ENCODE measurements at places on chromosomes 3 and 15.

GRCh38 chr15:79045041-79045440 is 45.5 kb downstream of the RASGRF1 start:
- no peak for DNase-seq

- no peak for DNase-seq
Measured at GRCh38 chr3:13700362-13700761, 151.4 kb downstream of the FBLN2 start.

DNA sequence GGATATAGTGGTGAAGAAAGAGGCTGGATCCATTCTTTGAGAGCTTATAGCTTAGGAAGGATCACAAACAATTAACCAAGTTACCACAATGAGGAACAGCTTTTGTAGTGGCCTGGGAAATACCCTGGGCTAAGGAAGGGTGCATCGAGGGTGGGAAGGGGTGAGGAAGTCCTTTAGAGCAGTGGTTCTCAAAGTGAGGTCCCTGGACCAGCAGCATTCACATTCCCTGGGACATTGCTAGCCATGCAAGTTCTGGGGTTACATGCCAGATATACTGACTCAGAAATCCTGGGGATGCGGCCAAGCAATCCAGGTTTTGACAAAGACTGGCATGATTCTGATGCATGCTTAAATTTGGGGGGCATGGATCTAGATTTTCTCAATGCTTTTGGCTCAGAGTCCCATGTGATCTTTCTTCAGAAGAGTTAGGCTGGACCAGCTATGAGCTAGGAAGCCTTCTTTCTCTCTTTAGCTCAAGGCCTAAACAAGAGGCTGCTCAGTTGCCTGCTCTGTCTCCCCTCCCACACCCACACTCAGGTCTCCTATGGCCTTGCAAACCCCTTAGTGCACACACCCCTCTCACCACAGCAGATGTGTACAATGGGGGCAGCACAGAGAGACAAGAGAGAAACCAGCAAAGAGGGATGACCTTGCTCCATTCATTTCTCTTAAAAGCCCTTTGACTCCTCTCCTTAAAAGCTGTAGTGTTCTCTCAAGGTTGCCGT is 1.8 kb upstream of the CCR1 start:
- DNase-seq, result no peak

- DNase-seq, result no peak
Measured at GRCh38 chr3:79639855-79640254, 127.9 kb downstream of the ROBO1 start.

GRCh38 chr3:48042071-48042760 is 26.0 kb upstream of the MAP4 start:
- DNase-seq, result no peak

DNA sequence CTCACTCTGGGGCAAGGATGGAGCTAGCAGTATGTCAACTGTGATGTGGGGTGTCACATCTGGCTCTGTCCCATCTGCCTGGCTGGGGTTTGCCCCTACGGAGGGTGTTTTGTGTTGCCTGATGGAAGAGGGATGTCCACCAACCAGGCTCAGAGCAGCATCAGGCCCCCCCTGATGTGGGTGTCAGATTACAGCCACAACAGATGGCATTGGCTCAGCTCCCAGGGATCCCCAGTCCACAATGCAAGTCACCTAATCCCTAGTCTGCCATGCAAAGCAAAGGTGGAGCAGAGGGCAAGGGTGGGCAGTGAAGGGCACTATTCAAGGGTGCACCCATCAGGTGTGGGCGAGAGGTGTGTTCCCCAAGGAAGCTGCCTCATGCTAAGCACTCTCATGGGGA is 48.9 kb upstream of the AMOTL2 start:
- no peak for DNase-seq

DNA sequence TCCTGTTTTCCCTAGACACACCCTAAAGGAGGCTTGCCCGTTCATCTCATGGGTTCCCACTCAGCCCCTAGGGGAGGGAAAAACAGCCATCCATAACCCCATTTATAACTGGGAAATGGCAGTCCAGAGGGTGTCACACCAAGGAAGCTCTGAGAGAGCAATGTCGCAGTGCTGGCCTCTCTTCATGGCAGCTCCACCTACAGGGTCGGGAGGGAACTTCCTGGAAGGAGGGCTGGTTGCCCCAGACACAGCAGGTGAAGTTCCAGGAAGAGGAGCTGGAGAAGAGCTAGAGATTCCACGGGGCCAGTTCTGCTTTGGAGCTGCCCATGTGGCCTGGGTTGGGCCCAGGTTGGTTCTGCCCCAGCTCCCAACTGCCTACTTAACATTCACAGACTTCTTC is 22.3 kb upstream of the LINGO1 start:
- no peak for DNase-seq

DNA sequence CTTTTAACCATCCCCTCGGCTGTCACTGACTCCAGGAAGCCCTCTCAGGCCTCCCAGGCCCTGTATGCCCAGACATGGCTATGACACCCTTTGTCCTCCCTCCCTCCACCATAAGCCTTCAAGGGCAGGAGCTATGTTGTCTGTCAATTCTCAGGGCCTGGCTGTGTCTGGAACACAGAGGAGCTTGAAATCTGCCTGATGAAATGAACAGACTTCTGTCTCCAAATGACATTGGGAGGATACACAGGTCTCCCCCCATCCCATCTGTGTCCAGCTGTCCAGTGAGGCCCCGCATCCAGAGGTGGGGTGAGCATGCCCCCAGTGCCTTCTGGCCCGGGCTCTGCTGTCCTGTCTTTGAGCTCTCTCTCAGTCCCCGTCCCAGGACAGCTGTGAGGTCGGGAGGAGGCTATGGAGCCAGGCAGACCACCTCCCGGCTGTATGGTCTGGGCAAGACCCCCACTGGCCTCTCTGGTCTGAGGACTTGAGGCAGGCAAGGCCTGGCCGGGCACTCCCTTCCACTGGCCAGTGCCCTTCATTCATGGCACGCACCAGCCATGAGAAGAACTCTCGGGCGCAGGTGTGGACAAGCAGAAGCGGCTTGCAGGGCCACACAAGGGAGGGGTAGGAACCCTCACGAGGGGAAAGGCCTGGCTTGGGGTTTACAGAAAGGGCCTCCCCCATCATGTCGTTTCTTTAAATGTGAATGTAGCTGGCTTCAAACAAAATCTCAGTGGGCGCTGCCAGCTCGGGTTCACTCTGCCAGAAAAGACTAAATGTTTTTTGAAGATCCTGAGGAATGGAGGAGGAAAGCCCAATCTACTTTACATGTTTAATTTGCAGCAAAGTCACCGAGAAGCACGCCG is 38.9 kb downstream of the PCSK6 start:
- DNase-seq, result no peak

DNA sequence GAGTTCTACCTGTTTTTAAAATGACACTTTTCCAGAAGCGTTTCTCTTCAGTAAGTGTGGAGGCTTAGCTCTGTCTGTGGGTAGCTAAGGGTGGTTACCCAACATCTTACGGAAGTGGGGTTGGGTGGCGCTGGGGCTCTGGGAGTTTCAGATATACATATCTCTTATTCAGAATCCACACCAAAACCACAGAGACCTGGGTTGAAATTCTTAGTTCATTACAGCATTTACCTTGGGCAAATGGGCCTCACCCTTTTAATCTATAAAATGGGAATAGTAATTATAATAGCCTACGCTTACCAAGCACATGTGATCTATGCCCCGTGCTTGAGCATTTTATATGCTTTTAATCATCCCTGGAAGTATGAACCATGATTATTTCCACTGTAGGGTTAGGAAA is 9.4 kb downstream of the PTPRG start:
- no peak for DNase-seq

GRCh38 chr3:186917512-186918312 is 12.6 kb upstream of the ST6GAL1 start:
- DNase-seq, result no peak

DNA sequence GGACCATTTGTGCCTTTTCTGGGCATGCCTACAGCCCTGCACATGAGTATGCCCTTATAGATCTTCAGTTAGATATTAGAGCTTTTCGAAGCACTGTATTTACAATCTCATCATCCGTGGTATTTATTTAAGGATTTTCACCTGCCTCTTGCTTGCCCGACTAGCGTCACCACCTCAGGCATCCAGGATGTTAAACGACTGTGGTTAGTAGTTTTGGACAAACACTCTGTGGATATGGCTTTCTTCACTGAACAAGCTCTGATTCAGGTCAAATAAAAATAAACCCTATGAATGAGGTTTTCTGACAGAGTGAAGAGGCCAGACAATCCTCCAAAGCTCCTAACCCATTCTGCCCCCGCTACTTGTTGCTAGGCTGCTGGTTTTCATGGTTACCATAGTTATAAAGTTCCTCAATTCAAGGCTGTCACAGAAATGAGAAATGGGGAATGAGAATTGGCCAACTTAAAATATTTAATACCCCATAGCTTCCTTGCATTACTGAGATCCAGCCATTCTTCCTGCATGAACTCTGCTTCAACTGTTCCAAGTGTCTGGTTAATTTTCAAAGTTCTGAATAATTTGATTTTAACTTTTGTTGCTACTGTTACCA is 440.1 kb downstream of the GABRG3 start:
- no peak for DNase-seq

DNA sequence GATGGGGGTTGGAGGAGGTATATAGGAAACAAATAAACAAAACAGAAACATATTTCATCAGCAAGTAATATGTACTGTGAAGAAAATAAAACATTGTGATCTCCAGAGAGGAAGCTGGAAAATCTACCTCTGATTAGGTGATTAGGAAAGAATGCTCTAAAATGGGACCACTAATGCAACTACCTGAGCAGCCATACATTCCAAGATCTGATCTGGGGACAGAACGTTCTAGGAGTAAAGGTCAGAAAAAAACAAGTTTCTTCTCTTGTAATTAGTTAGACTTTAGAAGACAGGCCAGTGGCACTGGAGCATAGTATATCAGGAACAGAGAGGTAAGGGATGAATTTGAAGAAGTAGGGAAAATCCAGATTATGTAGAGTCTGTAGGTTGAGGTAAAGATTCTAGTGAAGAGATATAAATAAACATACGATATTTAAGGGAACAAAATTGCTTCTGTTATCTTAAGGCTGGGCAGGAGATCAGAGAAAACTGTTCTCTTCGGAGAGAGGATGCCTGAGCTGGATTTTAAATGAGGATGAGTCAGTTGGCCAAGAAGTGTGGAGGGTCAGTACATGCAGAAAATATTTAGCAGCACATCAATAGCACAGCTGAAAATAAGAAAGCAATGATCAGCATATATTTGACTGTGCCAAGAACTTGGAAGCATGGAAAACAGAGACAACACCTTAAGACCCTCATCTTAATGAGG is 429.5 kb downstream of the NLGN1 start:
- no peak for DNase-seq

- no peak for DNase-seq
Measured at GRCh38 chr15:72206677-72207000, 9.1 kb upstream of the GRAMD2A start.

DNA sequence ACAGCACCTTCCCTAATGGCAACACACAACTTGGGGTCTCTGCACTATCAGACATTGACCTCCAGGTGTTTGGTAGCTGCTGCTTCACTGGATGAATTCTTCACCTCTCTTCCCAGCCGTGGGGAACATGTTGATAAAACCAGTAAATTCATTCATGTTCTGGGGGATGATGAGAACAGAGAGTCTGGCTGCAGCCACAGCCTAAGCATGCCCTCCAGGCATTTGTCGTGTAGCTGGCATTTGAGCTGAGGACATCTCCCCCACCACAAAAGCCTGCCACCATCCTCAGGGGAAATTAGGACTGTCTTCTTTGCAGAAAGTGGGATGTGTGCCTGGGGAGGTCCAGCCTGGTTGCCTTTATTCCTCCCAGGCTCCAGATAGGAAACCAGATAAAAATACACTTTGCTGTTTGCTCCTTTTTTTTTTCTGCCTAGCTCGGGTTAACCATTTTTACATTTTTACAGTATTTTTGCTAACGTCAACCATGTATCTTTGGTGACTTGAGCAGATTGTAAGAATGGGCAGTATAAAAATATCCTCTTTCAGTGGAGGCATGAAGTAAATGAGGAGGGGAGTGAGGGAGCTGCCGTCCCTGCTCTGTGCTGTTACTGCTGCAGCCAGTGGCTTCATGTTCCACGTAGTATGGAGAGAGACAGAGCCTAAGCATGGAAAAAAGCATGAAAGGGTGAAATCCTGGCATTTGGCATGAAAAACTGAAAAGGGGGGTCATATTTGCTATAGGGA is 444.0 kb downstream of the EPHB1 start:
- DNase-seq, result no peak

DNA sequence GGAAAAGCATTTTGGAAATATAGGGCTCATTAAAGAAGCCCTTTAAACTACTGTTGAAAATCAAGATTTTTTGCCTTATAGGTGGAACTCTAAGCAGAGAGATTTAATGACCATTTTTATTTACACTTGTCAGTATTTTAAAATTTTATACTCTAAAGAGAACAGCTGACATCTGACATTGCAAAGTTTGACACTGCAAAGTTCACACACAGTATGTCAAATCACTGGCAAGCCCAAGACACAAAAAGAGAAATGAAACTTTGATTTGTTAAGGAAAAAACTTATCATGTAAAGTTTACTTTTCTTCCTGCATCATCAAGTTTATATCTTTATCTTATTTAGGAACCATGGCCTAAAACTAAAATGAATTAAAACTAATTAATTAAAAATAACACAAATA is 40.2 kb downstream of the DPH6 start:
- DNase-seq, result no peak

DNA sequence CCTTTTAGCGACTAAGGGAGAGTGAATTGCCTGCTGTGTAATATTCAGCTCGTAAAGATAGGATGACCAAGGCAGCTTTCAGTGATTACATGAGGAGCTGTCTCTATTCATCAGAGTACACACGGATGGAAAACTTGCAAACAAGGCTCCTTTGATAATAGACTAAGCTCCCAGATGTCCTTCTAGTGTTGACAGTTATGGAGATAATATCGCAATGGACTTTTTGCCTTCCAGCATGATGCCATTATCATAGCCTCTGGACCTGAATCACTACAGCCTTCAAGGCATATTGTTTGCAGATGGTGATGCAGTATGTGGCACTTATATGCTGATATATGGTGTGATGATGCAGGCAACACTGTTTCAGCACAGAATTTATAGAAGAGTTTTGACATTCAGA is 93.9 kb downstream of the ECT2 start:
- DNase-seq, result no peak

DNA sequence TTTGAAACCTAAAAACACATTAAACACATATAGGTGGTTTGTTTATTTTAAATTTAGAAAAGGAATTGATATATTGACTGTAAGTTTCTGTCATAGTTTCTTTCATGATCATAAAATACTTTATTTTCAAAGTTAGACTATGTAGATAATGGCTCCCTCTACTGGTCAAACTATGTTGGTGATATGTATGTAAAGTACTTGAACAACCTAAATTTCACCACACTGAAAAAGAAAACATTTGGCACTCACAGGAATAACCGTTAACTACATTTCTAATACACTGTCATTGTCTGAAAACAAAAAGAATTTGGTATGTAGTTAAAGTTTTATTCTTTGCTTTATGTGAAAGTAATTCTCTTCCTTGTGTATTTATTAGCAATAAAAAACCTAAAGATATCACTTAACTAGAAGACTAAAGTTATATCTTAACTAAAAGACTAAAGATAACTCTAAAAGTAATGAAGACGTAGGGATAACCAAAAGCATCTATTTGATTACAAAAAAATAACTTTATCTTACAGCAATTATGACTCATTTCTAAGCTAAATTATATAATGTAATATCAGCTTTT is 427.5 kb downstream of the VGLL3 start:
- DNase-seq, result no peak

GRCh38 chr3:43041517-43041916 is 62.4 kb downstream of the GASK1A start:
- no peak for DNase-seq
